ENCODE measurements at places on chromosomes 5 and 9.

GRCh38 chr5:180594311-180595045 is 3.2 kb upstream of the SCGB3A1 start:
- DNase-seq: no peak

GRCh38 chr9:38278931-38279679 is 113.4 kb upstream of the ALDH1B1 start:
- DNase-seq: no peak

- no peak for DNase-seq
Measured at GRCh38 chr9:94153905-94154304, 69.6 kb downstream of the PTPDC1 start.

- DNase-seq: no peak
Measured at GRCh38 chr9:129556491-129557191, 64.3 kb downstream of the C9orf50 start.

- no peak for DNase-seq
Measured at GRCh38 chr5:131992370-131992769, 19.1 kb downstream of the ACSL6 start.

- DNase-seq: peak; percentile 19
Measured at GRCh38 chr5:77390795-77391194, 101.3 kb downstream of the WDR41 start.

DNA sequence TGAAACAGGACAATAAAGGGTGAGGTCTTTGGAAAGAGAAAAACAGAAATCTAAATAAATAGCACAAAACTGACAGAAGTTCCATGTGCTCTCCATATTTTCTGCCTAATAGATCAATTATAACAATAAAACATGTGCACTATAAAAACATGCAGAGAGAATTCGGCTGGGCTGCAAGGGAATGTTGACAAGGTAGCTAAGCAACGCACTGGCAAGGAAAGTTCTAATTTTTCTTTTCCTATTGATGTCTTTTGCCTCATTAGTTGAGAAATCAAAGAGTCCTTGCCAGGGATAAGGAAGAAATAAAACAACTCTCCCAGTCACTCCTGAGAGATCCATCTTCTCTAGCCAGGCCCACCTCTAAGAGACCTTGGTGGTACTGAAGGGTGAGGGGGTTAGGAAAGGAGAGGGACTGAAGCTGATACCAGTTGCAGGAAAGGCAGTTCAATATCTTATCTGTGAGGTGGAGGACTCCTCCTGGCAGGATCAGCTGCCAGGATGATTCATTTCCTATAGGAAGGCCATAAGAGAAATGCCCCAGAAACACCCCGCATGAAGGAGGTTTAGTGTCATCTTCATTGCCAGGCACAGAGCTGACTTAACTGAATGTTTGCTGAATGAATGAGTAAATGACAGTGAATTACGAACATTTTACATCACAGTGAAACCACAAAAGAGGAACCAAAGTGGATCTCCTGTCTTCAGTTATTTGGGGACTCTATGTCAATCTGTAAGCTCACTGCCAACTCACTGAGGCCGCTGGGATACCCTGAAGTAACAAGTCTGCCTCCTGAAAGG is 63.7 kb upstream of the IFNK start:
- DNase-seq: peak; percentile 19

- DNase-seq: peak; percentile 78
Measured at GRCh38 chr5:177496070-177496726, 1.2 kb downstream of the PDLIM7 start.

DNA sequence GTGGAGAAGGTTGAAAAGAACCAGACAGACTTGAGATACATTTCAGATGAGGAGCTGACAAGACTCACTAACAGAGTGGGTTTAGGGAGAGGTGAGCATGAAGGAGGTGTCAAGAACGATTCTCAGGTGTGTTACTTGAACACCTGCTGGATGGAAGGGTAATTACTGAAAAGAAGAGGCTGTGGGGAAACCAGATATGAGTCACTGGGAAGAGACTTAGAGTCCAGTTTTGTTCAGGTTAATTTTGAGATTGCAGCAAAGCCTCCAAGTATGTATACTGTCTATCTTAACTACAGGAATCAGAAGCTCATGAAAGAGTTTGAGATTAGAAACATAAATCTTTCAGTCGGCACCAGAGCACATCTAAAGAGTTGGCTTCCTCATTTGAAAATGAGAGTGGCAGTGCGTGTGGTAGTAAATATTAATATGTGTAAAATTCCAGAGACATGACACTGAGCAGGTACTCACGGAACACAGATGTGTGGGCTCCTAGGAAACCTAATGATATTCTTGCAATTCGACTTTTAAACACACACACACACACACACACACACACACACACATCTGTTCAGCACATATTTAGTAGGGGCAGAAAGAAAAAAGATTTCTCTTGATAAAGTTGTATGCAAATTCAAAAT is 197.1 kb downstream of the CDH18 start:
- DNase-seq: no peak

GRCh38 chr5:140202078-140202477 is 27.1 kb downstream of the CYSTM1 start:
- DNase-seq: peak; percentile 18

- peak; percentile 75 for DNase-seq
Measured at GRCh38 chr5:164013077-164013670, 507.8 kb downstream of the MAT2B start.

DNA sequence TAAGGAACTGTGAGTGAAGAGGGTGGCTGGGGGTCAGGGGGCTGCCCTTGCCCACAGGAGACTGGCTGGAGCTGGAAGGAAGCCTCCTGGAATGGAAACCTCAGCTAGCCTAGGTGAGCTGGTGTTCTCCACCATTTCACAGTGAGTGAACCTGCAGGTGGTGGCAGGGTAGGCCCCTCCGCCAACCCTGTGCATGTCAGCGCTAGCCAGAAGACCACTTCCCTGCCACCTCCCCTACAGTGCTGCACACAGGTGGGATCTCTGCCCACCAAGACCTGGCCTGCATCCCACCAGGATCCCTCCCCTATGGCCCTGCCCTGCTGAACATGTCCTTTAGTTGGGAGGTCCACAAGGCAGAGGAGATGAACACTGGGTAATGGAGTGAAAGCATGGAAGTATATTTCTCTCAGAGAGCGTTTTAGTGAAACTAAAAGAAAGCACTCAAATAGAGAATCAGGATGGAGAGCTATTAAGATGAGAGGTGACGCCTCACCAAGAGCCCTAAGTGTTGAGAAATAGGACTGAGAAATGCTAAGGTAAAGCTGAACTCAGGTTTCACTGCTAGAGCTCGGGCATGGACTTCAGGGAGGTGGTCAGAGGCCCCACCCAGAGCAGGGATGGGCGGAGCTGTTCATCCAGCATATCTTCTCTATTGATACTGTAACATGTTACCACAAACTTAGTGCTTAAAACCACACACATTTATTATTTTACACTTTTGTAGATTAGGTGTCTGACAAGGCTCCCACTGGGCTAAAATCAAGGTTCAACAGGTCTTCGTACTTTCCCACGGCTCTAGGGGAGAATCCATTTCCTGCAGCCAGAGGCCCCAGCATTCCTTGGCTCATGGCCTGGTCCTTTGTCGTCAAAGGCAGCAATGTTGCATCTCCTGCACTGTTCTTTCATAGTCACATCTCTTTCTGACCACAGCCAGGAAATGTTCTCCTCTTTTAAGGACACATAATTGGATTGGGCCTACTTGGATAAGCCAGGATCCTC is 83.2 kb downstream of the DIRAS2 start:
- DNase-seq: no peak

DNA sequence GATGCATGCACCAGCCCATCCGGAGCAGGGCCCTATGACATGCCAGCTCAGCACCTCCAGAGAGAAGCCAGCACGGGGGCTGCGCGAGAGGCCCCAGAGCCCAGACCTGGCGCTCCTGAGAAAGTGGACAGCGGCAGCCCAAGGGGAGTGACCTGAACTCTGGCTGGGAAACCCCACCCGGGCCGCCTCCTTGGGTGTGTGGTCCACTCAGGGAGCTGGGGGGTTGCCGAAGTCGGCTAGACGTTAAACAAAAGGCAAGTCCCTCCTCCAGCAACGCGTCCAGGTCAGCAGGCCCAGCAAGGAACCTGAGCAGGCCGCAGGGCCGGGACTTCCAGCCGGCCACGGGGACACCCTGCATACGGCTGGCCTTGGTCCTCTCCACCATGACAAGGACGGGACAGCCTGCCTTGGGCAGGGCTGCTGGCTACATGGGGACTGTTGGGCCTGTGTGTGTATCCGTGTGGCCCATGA is 35.7 kb downstream of the NACC2 start:
- DNase-seq: no peak

DNA sequence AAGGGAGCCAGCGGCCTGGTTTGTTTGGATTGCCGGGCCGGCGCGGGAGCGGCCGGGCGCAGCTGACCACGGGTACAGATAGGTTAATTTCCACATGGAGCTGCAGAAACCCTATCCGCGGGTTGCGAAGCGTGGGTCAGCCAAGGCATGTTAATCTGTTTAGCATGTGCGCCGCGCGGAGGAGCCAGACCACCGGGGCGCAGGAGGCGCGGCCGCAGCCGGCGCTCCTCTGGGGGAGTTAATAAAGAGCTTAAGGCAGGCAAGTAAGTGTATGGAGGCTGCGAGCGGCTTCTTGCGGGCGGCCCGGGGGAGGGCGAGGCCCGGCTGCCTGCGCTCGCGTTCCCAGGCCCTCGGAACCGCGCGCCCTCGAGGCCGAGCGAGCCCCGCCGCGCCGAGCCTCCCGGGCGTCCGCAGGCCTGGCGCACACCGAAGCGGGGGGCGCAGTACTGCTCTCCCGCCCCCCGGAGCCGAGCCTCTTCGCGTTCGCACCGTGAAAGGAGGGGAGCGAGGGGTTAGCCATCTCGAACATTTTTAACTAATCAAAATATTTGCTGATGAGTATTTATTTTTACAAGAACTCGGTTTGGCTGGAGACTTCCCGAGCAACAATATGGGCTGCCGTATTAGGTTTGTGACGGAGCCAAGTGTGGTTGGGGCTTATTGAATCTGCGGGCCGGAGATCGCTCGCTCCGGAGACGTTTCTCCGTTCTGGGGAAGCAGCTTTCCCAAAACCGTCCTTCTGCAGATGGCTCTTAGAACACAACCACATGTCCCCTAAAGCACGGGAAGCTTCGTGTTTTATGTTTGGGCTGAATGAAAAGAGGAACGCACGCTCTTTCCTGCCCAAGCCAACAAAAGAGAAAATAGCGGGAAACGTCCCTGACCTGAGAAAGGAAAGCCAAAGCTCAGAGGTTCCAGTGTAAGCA is 28.8 kb downstream of the FOXD1 start:
- peak; percentile 72 for DNase-seq
